Left renal pelvis (tissue), 4 donors: ENCODE measurements at places on chromosomes 16 and 17. TPM values are rescaled to one million over a fixed set of nuclear protein-coding genes. Genes with fewer than 3 reads are reported as not detected.

- no peak for DNase-seq
Measured at GRCh38 chr17:6641247-6641863, 495 bp downstream of the TXNDC17 start.

DNA sequence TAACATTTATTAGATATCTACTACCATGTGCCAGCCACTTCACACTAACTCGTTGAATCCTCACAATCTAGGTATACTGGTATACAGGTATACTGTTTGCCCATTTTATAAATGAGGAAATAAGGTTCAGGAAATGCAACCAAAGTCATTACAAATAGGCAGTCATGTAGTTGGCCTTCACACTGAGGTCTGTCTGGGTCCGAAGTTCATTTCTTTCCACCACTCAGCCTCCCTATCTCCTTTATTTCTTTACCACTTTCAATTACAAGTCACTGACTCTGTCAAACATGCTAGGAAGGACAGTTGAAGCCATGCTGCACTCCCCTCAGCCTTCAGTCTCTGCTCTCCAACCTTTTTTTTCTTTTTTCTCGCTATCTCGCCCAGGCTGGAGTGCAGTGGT, 20.7 kb upstream of the SIAH1 start:
- DNase-seq = no peak

DNA sequence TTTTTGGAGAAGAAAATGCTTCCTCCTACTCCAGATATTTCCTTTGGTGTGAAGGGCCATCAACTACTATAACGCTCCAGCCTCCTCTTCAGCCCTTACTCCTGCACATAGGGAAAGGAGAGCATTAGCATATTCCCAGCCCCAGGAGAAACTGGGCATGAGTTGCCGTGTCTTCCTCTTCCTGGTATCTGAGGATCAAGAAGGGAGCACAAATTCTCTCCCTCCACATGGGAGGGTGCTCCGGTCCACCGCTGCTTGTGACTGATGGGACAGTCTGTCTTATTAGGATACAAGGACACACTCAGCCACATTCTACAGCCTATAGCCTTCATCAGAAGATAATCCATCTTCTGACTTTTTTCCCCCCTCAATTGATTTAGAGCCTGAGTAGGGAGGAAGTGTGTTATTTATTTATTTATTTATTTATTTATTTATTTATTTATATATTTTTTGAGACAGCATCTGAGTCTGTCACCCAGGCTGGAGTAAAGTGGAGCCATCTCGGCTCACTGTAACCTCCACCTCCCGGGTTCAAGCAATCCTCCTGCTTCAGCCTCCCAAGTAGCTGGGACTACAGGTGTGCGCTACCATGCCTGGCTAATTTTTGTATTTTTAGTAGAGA, 16.6 kb upstream of the CYB5B start:
- DNase-seq = no peak

Gene SPSB3
- polyA plus RNA-seq = 31.4 TPM

DNA sequence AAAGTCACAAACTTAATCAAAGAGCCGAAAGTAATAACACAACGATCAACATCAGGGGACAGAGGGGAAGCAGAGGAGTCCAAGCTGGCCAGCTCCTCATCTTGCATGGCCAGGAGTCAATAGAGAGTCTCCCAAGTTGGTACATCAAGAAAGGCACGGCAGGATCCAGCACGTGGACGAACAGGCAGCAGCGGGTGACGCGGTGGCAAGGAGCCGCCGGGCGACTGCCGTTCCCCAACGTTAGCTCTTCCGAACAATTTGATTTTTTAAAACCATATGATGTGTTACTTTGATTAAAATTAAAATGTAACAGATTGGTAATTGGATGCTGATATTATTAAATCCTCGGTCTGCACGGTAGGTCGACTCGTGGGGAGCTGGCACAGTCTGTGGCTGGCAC, 81.8 kb upstream of the DOC2B start:
- DNase-seq = no peak

DNA sequence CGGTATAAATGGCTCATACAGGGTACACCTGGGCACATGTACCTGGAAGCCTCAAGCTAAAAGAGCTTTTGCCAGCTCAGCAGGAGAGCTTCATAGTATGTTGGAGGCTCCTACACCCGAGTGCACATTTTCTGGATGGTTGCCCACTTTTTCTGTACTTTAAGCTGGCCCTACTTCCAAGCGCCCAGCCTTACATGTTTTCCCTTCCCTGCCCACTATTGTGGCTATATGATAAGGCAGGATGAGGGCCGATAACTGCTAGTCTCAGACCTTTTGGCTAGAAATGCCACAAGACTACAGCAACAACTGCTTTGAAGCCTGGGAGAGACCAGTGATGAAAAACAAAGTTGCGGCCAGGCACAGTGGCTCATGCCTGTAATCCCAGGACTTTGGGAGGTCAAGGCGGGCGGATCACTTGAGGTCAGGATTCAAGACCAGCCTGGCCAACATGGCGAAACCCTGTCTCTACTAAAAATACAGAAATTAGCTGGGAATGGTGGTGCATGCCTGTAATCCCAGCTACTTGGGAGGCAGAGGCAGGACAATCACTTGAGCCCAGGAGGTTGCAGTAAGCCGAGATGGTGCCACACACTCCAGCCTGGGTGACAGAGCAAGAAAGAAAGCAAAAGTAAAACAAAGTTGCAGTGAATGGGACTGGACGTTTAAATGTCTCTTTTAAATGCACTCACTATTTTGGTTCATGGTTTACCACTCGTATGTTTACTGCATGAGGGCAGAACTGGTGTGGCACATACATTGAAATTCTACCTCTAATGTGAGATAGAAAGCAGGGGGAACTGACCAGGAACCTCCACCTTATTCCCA, 14.2 kb upstream of the MARCHF10 start:
- no peak for DNase-seq
